ENCODE measurements at places on chromosomes 6 and 20.

DNA sequence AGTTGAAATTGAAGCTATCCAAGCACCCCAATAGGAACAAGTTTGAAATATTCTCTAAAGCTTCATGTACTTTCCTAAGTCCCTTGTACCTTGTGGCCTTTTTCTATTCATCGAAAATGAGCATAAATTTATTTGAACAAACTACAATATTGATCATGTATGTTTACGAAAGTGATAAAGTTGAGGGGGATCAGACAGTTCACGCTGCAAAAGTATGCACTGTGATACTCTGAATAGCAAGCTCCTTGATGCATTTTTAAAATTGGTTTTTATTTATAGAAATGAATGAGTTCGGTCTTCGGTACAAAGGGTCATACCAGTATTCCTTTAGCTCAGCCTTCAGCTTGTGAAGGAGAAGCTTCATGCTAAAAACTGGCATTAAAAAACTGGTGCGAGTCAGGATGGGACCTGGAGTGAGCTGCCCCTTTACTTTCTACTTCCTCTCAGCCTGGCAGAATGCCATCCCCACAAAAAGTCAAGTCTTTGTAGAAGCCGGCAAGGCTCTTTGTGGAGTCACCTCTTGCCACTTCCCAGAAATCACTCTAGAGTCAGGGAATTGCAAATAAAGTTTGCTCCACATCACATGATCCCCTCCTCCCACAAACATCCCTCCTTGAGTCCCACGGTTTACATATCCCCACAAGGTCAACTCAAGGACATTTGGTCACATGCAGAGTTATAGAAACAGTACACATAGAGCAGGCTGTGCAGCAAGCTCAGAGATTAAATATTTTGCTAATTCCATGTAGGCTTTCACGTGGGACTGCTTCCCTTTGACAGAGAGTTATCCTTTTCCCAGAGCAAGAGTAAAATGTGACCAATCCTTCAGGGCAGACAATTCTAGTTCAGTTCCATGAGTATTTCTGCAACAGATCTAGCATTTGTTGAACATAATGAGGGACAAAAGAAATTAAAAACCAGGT, 34.6 kb upstream of the ADGRF1 start:
- DNase-seq = no peak

GRCh38 chr6:20674664-20675063, 140.4 kb downstream of the CDKAL1 start:
- DNase-seq = no peak

DNA sequence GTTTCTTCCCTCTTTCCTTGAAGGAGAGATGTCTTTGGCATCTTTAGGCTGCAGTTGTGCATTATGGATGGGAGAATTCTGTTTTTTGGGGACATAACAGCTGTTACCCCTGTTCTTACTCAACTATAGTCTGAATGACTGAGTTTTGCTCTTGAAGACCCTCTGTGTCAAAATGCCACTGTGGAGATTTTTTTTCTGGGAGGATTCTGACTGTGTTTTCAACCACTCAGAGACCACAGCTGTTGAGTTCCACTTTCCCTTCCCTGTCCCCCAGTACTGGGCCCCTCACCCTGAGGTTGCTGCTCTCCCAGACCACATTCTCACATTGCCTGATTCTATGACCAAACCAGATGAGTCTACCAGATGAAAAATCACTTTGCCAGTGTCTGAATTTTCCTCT, 48.1 kb downstream of the NKX2-2 start:
- DNase-seq = peak; percentile 9

DNA sequence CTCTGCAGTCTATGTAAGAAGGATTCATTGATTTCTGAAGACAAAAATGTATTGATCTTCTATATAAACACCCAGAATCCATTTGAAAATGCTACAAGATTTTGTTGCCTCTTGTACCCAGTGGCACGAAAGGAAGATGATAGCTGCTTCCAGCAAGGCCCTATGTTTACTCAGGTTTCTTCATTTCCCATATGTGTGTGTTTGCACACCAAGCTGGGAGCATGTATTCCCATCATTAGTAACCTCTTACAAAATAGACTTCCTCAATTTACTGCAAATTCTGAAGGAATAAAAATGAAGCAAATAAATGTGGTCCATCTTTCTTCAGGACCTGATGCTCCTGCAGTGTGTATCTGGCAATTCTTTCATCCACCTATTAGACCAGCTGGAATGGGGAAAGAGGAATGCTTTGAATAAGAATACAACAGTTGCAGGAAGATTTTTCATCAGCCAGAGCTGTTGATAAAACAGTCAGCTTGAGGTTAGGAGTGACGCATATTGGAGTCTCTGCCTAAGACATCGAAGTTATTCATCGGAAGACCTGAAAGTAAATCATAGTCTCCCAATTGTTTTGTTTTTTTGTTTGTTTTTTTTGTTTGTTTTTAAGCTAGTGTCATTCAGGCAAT, 132.3 kb downstream of the PDE7B start:
- DNase-seq = no peak

DNA sequence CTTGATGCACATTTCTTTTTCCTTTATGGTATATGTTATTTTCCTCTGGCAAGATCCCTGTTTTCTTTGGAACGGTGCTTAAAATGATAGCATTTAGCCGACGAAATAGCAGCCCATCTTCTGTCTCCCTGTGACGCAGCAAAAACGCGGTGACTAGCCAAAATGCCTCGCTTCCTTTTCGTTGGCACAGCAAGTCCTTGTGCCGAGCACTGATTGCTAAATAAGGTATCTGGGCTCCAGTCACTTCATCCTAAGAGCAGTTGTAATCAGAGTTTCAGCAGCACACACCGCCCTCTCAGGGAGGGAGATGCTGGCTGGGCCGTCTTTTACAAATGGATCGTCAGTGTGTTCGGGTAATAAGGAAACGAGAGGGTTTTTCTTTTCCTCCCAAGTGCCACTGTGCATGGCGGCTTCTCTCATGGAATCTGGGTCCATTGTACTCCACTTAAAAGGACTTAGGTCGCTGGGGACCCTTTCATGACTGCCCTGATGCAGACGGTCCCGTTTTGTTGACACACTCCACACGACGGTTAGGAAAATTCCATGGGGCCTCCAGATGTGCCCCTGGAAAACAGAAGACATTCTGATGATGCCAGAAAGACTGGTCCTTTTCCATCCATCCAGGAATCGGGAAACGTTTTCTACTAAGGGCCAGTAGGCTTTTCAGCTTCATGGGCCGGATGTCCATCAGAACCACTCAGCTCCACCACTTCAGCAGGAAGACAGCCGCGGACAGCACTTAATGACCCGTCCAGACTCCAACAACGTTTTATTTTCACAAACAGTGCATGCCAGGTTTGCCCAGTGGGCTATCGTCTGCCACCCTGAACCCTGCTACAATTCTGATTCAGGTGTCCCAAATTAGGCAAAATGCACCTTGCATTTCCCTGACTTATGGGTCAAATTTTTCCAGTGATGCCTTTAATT, 185.5 kb downstream of the CDH4 start:
- DNase-seq = no peak

DNA sequence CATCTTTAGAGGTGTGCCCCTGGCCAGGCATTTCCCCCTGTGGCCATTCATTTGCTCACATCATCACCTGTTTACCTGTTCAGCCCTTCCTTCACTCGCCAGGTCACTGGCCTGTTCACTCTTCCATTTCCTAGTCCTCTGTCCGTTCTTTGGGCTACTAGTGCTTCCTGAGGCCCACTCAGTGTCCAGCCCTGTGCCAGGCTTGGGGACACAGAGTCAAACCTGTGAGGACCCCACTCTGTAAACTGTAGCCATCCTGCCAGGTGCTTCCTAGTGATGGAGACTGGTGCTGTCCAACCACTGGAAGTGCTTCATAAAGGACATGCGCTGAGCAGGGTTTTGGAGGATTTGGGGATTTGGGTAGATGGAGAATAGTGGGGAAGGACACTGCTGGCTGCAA, 3.5 kb downstream of the DLGAP4 start:
- DNase-seq = no peak

- peak; percentile 74 for DNase-seq
Measured at GRCh38 chr6:16481697-16482399, 243.5 kb downstream of the GMPR start.

GRCh38 chr6:41422161-41422560, 86.8 kb downstream of the NCR2 start:
- no peak for DNase-seq

DNA sequence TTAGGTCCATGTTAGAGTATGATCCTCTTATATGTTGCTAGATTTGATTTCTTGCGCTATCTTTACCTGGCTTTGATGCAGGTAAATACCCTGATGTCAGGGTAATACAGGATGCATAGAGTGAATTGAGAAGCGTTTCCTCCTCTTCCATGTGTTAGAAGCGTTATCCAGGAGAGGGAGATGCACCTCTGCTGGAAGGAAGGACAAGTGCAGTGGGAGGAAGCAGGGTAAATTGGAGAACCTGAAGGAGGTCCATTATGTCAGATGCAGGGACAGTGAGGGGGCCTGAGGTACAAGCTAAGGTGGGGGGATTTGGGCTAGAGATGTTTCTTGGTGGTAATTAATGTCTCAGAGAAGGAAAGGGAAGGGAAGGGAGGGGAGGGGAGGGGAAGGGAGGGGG, 7.7 kb downstream of the SHLD1 start:
- DNase-seq = no peak

GRCh38 chr6:24911796-24912382, 23.9 kb downstream of the RIPOR2 start:
- no peak for DNase-seq

DNA sequence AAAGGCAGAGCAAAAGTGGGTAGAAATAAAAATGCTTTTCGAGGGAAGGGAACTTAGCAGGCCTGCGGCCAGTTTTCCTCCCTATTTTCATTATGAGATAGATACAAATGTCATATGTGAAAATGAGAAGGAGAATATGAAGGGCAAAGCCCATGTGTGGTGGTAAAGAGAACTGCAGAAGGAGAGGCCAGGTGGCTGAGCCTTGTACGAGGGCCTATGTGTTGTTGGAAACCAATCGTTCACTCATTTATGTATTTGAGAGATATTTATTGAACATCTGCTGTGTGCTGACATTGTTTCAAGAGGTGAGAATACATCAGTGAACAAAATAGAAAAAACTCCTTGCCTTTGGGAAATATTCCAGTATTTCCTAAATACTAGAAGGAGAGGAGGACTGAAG, 147.7 kb downstream of the SH3BGRL2 start:
- no peak for DNase-seq

- DNase-seq = no peak
Measured at GRCh38 chr6:154984146-154984545, 11.0 kb upstream of the TIAM2 start.

DNA sequence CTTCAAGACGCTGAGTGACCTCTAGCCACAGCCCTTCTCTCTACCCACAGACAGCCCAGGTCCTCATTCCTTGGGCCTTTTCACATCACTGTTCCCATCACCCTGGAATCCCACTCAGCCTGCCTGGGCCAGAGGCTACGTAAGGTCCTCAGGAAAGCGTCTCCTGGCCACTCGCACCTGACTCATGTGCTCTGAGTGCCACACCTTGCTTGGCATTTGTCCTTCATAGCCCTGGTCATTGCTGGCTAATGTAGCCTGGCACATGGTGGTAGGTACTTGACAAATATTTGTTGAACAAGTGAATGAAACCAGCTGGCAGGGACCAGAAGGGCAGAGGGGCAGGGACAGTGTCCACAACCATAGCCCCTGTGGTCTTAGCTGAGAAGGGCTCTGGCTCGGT, 50.6 kb upstream of the FANCE start:
- DNase-seq = no peak

DNA sequence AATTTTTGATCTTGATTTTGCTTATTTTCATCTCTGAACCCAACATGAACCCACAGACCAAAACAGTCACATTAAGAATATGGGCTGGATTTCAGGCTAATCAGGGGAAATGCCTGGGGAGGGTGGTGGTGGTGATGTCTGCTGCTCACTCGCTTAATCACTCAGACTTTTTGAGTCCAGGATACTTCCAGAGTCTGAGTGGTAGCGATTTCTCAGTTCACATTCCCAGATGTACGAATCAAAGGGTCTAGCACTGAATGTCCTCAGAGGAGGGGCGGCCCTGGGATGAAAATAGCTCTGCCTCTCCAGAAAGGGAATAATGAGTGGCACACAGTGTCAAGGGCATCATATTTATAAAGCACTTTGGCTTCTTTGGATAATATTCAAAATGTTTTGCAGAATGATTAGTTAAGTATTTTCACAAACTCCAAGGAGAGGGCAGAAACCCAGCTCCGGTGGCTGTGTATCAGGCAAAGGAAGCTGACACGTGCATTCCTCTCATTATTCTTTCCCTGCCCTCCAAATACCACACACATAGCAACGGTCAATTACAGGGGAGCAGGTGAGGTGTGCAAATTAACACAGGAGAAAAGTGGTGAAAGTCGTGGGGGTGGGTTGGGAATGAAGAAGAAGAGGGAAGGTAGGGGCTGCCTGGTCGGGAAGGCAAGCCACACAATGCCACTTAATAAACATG, 345.2 kb upstream of the RSPO3 start:
- DNase-seq = no peak

GRCh38 chr6:21046276-21046675, 512.0 kb downstream of the CDKAL1 start:
- no peak for DNase-seq

GRCh38 chr20:10646006-10646405, 27.8 kb downstream of the JAG1 start:
- DNase-seq = no peak

- DNase-seq = no peak
Measured at GRCh38 chr20:21136015-21136732, 10.3 kb downstream of the KIZ start.

DNA sequence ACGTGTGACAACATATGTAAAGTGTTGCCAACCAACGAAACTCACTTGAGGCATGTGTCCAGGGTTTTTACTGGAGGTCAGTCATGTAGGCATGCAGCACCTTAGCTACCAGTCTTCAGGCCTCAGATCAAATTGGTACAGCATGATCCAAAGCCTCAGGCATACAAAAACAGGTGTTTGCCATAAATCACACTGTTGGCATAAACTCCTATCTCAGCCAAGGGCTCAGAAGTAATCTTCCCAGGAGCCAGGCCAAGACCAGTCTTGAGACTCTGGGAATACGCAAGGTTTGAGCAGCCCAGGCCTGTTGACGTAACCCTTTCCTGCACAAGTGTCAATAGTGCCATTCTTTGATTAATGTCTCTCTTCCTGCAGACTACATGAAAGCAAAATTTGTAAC, 163.5 kb downstream of the PRL start:
- no peak for DNase-seq

DNA sequence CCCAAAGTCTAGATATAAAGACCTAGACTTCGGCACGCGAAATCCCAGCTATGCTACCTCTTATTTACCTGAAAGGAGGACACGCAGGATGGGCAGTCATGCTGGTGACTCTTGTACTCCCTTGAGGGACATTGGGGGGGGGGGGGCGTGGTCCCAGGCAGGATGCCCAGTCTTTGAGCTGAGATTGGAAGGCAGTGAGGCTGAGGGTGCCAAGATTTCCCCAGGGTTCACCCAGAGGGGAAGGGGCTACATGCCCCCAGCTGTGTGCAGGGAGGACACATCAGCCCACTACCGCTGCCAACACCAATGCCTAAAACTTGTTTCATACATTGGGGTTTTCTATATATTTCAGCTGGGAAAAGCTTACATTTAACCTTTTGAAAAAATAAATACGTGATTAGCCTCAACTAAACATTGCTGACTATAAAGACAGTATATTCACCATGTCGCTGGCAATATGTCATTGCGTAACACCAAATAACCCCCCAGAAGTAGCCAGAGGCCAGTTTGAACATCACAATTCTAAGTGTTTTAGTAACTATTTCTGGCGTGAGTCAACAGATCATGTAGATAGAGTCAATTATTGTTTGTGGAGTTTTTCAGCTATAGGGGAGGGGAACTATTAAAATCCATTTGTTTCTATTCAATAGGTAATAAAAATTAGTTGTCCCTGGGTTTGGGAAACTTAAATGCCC, 21.6 kb downstream of the MGME1 start:
- no peak for DNase-seq

Data from stimulated activated naive CD8-positive, alpha-beta T cell treated with anti-CD3 and anti-CD28 coated beads, Interleukin-15, amount 100 ng/mL, for 72 hours (primary cell).